Left renal pelvis (tissue), 4 donors: ENCODE measurements at places on chromosomes 11 and 22. TPM values are rescaled to one million over a fixed set of nuclear protein-coding genes. Genes with fewer than 3 reads are reported as not detected.

- DNase-seq, result no peak
These were observed 34.1 kb upstream of the SMCO4 start for GRCh38 chr11:93577286-93577685.

GRCh38 chr11:126920833-126921232, 79.7 kb downstream of the KIRREL3 start:
- DNase-seq, result no peak

- no peak for DNase-seq
These were observed 7.5 kb downstream of the TIMM10B start for GRCh38 chr11:6488821-6489220.

GRCh38 chr11:65493367-65494176, 5.3 kb upstream of the MALAT1 start:
- no peak for DNase-seq

DNA sequence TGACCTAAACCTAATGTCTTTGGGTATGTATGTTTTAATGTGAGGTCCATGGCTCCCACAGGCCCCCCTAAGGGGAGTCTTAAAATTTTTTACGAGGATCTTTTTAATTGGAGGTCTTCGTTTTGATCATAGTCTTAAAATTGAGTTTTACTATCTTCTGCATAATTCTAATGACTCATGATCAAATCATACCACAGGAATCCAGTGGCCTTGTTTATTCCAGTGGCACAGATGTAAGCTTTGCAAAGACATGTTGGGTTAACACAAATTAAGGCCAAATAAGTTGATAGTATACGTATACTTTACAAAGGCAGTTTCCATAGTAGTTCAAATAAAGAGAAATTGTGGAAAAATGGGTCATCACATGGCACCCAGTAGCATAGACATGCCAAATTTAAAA, 33.9 kb upstream of the FJX1 start:
- no peak for DNase-seq

GRCh38 chr11:73221451-73221850, 3.4 kb downstream of the P2RY2 start:
- DNase-seq, result no peak

OR52I1 gene
- polyA plus RNA-seq, result 0.08 TPM
